ENCODE measurements at places on chromosomes 2 and 18.
A peak's percentile ranks its signal among the peaks of the same experiment; 100 is the strongest.

DNA sequence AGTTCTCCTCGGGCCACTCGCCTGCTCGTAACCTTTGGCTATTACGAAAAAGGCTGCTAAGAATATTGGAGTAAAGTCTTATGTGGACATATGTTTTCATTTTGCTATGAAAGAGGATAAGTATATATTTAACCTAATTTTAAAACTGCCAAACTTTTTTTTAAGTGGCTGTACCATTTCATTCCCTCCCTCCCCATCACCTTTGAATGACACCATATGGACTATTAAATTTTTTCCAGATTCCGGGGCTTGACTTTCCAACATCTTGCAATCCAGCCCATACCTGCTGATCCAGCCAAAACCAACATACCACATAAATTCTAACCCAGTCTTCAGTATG lies 31.5 kb downstream of the REEP1 start:
- DNase-seq, result no peak

DNA sequence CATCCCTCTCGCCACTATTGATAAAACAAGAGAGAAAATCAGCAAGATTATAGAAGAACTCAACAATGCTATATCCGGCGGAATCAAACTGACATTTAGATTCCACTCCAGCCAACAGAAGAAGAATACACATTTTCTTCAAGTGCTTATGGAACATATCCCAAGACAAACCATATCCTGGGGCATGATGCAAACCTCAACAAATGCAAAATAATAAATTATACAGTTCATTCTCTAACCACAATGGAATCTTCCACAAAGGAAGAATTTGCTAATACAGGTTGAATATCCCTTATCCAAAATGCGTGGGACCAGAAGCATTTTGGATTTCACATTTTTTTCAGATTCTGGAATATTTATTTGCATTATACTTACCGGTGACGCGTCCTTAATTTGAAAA lies 51.4 kb upstream of the YPEL5 start:
- no peak for DNase-seq

GRCh38 chr18:7459851-7460770 lies 107.0 kb upstream of the PTPRM start:
- no peak for DNase-seq

DNA sequence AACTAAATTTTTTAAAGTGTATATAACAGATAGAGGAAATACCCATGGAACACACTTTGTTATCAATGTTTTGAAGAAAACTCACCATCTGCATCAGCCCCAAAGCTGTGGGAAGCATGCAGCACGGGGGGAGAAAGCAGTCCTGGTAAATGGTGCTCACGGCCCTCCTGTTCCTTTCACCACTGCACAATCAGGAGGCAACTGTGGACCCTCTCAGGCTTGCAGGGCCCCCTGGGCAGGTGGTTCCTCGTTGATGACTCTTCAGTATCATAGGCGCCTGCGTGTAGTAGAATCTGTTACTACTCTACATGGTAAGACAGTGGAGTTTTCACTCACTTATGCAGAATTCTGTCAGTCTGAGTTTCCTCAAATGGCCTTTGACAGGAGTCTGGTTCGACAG lies 4.9 kb upstream of the CNDP1 start:
- DNase-seq, result no peak

GRCh38 chr2:9310377-9310776 lies 103.8 kb downstream of the ASAP2 start:
- DNase-seq, result no peak

GRCh38 chr2:88856409-88857135 lies 165.1 kb downstream of the RPIA start:
- no peak for DNase-seq

DNA sequence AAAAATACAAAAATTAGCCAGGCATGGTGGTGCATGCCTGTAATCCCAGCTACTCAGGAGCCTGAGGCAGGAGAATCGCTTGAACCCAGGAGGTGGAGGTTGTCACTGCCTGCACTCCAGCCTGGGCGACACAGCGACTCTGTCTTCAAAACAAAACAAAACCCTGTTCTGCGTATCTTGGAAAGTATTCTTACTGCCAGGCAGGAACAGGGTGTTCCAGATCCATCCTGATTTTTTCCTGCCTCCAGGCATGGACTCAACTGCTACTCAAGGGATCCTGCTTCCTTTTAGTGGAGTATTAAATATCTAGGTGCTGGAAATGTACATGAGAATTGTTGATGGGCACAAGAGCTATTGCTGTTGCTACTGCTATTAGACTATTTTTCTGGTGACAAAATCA lies 12.3 kb downstream of the HSPD1 start:
- DNase-seq, result no peak

DNA sequence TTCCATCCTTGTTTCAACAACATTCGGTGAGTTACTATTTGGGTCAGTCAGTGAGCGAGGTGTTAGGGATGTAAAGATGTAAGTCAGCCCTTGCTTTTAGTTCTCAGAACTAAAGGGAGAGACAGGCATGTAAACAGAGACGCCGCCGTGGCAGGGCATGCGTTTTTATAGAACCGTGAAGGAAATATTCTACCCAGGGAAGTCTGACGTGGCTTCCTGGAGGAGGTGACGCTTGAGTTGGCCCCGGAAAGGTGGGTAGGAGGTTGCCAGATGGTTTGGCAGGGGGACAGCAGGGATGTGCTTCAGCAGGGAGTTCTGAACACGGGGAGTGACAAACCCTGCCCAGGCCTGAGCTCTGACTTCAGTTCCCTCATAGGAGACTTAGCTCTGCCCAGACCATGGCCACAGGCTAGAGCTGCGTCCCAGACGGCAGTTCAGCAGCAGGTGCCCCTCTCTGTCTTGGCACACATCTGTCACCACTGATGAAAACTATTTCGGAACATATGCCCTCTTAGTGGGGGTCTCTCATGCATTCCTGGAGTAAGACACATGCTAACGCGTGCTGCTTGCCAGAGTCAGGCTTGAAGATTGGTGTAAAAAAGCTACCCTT lies 23.4 kb upstream of the RPL31 start:
- peak; percentile 47 for DNase-seq

DNA sequence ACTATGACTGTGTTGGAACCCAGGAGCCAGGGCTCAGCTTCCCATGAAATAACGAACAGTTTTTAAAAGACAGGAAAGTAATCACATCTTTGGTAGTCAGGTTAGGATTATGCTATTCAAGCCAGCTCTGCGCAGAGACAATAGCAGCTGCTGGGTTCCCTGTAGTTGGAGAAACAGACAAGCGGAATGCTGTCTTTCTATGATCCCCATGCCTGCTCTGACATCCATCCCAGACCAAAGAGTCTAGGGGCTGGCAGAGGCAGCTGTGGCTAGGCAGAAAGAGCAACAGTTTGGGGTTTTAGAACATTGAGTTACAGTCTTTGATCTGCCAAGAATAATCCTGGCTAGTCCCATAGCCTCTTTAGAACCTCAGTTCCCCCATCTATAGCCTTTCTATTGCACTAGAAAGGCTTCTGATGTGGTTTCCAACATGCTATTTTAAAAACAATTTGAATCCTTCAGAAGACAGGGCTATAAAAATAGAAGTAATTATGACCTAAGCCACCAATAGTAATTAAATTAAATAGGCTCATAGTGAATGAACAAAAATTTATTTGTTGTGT lies 146.8 kb downstream of the MTX2 start:
- DNase-seq, result no peak

- no peak for DNase-seq
Measured at GRCh38 chr2:189152483-189152882, 27.1 kb downstream of the COL5A2 start.

DNA sequence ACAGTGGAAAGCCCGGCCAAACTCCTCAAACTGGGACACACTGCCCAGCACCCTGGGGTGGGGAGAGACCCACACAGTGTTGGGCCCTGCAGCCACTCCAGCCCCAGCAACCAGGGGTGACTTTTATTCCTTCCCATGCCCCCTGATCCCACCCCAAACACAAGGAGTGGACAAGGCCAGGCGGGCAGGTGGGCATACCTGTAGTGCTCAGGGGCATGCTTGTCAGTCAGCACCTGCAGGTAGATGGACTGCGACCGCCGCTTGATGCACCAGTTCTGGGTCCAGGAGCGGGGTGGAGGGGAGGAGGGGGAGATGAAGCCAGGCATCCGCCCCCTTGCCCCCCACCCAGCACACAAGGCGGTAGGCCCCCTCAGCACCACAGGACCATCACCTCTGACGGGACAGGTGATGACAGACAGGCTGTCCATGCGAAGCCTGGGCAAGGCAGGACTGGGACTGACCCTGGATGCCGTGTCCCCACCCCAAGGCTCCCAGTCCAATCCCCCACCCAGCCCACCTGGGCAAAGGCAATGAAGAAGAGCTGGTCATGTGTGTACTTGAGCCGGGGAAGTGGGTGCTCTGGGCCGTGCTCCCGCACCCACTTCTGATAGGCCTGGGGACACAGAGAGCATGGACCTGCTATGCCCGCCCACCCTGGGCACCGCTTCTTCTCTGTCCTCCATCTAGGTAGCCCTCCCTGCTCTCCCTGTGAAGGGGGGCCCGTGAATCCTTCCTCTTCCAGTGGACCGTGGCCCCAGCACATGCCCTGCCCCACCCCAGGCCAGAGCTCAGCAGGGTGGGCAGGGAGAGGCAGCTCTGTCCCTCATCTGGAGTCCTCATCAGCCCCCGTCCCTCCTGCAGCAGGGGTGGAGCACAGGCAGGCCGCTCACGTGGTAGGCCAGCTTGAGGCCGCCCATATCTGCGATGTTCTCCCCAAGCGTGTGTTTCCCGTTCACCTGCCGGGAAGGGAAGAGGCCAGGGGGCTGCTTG lies 7.1 kb downstream of the ECEL1 start:
- DNase-seq, result peak; percentile 45

DNA sequence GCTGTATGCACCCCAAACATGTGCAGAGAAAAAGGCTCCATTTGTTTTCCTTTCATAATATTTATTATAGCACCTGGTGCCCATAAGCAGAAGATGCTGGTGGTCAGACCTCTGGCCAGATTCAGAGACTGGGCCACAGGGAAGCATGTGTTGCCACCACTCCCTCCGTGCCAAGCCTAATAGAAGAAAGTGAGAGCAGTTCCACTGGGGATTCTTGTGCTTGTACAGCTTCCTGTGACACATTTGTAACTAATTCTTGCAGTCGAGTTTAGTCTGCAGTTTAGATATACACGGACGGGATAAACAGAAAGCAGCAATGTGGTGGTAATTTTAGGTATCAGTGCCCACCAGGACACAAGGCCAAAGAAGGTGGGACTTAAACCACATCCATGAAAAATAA lies 135.4 kb upstream of the PIEZO2 start:
- no peak for DNase-seq

- no peak for DNase-seq
Measured at GRCh38 chr18:75344161-75344560, 83.3 kb downstream of the SMIM21 start.

- DNase-seq, result no peak
Measured at GRCh38 chr2:229821316-229821715, 100.5 kb downstream of the TRIP12 start.

- no peak for DNase-seq
Measured at GRCh38 chr2:136060416-136060815, 57.5 kb downstream of the CXCR4 start.
